ENCODE measurements at places on chromosomes 2 and 18. TPM values are rescaled to one million over a fixed set of nuclear protein-coding genes. Genes with fewer than 3 reads are reported as not detected.

DNA sequence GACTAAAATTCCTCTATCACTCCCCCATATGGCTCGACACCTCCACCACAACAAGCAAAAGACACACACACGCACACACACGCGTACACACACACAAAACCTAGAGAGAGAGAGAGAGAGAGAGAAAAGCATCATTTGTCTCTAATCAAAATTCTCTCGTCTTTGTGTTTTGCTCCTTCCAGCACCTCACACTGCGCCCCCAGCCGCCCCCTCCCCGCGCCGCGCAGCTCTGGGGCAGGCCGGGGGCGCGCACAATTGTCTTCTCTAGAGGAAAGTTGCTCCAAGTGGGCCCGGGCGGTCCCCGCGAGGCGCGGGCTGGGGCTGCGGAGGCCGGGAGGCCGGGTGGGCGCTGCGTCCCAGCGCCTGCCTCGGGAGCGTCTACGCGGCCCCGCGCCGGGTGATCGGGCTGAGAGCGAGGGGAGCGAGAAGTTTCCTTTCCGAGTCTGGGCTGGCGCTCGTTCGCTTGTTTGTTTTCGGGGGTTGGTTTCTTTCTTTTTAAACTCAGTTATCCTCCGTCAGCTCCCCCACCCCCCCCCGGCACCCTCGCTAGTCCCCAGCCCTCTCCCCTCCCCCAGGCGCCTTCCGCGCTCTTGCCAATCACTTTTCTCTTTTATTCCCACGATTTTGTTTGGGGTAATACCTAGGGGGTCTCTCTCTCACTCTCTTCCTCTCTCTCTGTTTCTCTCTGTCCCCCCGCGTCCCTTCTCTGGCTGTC, 4.1 kb downstream of the ZEB2 start:
- no peak for DNase-seq

DNA sequence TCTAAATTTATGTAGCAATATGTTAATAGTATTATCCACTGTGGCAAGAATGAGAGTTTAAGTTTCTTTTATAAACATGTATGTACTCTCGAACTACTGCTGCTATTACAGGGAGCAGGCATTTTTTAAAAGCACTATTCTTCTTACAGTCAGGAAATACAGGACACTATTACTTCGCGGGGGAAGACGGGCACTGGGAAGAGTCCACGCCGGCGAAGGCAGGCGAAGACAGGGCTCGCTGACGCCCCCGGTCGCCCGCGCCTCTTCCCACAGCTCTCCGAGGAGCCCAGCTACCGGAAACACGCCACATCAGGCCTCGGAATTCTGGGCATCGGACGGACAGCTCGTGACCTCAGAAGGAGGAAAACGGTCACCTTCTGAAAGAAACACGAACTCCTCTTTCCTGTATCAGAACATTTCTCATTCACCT, 90.2 kb downstream of the FAM161A start:
- DNase-seq = no peak

Gene ERCC3
- 63.1 TPM for total RNA-seq

Gene TSPYL6
- not detected for total RNA-seq

Gene UCN
- 1.8 TPM for total RNA-seq

Gene CLASP1
- 62.6 TPM for total RNA-seq

- no peak for DNase-seq
Measured at GRCh38 chr18:79905389-79905911, 46.0 kb downstream of the SLC66A2 start.

DNA sequence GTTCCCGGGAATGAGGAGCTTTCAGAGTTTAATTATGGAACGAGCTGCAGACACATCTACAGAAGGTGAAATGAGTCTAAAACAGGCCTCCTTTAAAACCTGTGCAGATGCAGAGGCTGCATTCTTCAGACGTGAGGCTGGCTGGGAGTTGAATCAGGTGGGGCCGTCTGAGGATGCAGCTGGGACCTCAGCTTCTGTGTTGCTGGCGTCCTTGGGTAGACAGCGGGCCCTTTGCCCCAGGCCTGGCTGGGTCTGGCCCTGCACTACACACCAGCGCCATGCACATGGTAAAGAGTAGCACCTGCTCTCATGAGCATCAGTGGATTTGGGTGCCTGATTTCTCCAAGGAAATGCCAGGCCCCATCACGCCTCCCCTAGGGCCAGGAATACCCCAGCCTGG, 67.3 kb downstream of the TMEM18 start:
- no peak for DNase-seq

GRCh38 chr18:78739115-78739514, 240.5 kb upstream of the SALL3 start:
- DNase-seq = no peak

DNA sequence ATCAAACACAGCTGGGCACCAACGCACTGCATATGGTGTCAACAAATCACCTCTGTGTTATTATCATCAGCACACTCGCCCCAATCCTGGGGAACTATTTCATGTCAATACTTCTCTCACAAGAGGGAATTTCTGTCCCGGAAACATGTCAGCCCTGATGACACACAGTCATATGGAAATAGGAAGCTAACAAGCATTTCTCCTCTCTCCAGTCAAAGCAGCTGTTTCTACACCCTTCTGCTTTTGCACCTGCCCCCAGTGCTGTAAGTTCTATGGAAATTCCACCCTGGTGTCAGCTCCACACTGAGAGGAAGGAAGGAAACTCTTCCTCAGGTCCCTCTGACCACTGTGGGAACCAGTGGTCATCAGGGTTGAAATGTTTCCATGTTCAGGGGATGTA, 447.6 kb upstream of the ID2 start:
- no peak for DNase-seq
